Activated CD4-positive, CD25-positive, alpha-beta regulatory T cell treated with anti-CD3 and anti-CD28 coated beads, Interleukin-2, amount 50 U/mL, for 16 hours (primary cell): ENCODE measurements at places on chromosomes 2 and 18.

DNA sequence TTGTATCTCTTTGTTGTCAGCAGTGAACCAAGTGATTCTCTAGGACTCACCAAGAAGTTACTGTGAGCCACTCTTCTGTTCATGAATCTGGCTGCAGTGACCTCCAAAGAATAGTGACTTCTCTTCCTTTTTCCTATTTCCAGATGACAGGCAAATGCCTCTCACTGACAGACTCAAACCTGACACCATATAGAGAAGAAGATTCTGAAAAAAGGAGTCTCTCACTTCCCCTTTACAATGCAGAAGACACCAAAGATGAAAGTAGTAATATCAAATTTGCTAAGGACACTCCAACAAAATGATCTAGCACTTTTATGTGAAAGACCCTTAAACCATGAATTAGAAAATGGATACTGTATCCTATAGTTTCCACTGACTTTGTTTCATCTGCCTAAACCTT lies 44.4 kb upstream of the SETBP1 start:
- no peak for DNase-seq

- no peak for DNase-seq
Measured at GRCh38 chr2:61857224-61857623, 3.4 kb upstream of the FAM161A start.

- no peak for DNase-seq
Measured at GRCh38 chr2:240053173-240054155, at the start of gene OR6B3. Gene OR6B3 (minus strand): TSS chr2:240053521.

GRCh38 chr2:240914645-240915525 lies 8.7 kb downstream of the CROCC2 start:
- no peak for DNase-seq

DNA sequence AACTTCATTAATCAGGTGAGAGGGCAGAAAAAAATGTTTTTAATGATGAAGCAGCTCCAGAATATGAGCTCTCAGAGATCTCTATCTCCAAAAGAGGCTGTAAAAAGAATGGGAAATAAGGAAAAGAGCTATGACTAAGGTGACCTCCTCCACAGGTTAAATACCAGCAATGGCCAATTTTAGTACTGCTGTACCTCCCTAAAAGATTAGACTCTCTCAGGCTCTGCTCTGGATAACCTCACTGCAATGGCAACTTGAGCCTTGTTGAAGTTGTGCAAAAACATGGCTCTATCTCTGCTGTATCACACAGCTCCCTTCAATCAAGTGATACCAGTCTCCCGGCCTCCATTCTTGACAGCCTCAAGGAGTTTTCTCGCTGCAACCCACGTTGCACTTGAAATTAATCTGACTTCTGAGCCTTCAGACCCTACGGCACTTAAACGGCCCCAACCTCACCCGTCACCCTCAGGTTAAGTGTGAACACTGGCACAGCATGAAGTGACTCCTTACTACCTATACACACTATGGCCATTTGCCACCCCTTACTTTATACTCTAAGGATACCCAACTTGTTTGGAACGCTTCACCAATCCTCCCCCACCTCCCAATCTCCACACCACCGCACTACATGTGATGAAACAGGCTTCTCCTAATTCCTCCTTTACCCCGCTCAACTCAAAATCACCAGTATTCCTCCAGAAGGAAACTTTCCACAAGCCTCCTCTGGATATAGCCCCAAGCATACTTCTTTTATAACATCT lies 36.3 kb downstream of the SMAD2 start:
- no peak for DNase-seq
